Thoracic aorta (tissue), 2 donors: ENCODE measurements at places on chromosomes 11 and 22. TPM values are rescaled to one million over a fixed set of nuclear protein-coding genes. Genes with fewer than 3 reads are reported as not detected.

SAA2 gene
- 2.0 TPM for total RNA-seq

CHRM1 gene
- not detected for total RNA-seq

MYO7A gene
- 22.7 TPM for total RNA-seq

PRDM11 gene
- total RNA-seq: 23.8 TPM

GRCh38 chr11:132060567-132060966 lies 690.2 kb downstream of the NTM start:
- no peak overlapping the region for H3K27ac ChIP-seq
- H3K27me3 ChIP-seq: no peaks in the 10 kb centered on the region
- DNase-seq: no peak
- no peaks in the 10 kb centered on the region for H3K4me1 ChIP-seq

GRCh38 chr11:86499723-86500129 lies 125.0 kb downstream of the CCDC81 start:
- no peaks in the 10 kb centered on the region for H3K36me3 ChIP-seq
- H3K27ac ChIP-seq: no peak overlapping the region
- peaks cover 13% of the 10 kb centered on the region for H3K4me1 ChIP-seq
- DNase-seq: no peak
- H3K27me3 ChIP-seq: no peaks in the 10 kb centered on the region
